ENCODE measurements at places on chromosomes 6 and 20.

GRCh38 chr20:49037962-49038387 is 8.1 kb upstream of the CSE1L start:
- no peak for DNase-seq

GRCh38 chr6:138592749-138593123 is 93.4 kb upstream of the NHSL1 start:
- DNase-seq = no peak

GRCh38 chr20:20364593-20365479 is 3.1 kb upstream of the INSM1 start:
- DNase-seq = no peak

DNA sequence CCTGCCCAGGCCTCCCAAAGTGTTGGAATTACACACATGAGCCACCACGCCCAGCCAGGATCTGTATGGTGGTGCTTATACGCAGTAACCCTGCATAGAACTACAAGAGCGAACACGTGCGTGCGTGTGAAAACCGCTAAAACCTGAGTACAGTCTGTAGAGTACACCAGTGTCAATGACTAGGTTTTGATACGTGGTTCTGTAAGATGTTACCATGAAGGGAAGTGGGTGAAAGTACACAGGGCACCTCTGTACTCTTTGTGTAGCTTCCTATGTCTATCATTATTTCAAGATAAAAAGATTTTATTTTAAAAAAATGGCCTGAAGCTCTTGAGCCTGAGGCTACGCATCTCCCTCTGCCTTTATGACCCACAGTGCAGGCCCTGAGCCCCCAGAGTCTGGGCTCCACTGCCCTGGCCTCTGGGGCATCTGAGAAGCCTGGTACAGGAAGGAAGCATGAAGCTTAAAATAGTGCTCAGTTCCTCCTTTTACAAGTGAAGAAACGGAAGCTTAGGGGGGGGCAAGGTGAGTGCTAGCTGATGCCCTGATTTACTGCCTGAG is 21.6 kb downstream of the LY86 start:
- DNase-seq = no peak
